ENCODE measurements at places on chromosomes 7 and 10.

DNA sequence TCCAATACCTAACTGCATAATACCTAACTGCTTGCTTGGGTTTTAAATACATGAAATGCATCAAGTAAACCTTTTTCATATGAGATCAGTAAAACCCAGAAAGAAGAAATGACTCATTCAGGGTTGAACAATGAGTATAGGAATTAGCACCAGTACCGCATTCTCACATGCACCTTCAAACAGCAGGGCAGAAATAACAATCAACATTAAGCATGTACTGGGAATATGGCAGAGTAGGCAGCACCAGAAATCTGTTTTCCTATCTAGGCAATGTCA lies 850.3 kb upstream of the SORCS1 start:
- DNase-seq, result no peak

GRCh38 chr7:94231305-94231704 lies 163.4 kb upstream of the COL1A2 start:
- DNase-seq, result no peak

DNA sequence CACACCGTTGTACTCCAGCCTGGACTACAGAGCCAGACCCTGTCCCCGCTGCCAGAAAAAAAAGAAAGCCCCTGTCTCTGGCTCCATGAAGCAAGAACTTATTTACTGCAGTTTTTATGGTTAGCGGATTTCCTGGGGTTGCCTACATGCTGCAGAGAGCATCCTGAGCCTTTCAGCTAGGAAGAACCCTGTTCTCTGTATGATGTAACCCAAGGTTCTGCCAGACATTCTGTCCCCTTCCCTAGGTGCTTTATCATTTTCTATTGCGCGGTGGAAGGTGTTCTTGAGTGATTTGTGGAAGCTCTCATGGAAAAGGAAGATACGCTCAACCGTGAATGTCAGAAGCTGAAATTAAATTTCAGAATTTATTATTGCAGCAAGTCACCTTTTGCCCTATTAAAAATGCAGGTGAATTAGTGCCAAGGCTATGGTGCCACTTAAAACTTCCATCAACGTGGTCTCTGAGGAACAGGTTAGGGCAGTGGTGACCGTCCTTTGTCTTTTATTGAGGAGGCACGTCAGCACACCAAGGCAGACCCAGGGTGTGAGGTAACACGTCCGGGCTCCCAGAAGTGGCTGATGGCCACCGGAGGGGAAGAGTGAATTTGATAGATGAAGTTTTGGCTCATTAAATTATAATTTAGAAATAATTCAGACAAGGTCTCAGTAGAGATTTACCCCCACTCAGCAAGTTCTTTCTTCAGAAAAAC lies 273.1 kb downstream of the PHTF2 start:
- no peak for DNase-seq

GRCh38 chr10:52774600-52775106 lies 2.1 kb upstream of the MBL2 start:
- no peak for DNase-seq

GRCh38 chr7:143504215-143504936 lies 26.7 kb downstream of the TAS2R41 start:
- no peak for DNase-seq

DNA sequence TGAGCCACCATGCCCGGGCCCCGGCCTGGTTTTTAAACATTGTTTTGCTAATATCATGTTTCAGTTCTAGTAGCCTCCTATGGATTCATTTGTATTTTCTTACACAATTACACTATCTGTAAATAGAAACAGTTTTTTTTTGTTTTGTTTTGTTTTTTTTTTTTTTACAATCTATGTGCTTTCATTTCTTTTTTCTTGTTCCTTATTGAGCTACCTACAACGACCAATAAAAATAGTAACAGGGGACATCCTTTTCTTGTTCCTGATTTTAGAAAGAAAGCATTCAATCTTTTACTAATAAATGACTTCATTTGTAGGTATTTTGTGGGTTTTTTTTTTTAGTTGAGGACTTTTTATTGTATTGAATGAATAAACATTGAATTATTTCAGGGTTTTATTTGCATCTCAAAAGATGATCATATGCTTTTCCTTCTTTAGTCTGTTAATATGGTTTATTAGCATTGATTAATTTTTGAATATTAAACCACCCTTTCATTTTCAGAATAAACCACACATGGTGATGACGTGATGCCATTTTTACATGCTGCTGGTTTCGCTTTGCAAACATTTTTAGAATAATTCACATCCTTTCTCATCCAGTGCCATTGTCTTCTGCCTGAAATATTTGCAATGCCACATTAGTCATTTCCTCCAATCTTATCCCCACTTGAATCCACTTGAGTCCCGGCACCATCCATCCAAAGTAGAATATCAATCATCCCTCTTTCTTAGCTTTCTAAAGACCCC lies 18.1 kb upstream of the AKR1E2 start:
- no peak for DNase-seq

Data from CD14-positive monocyte (primary cell).